Aorta (tissue), 5 donors: ENCODE measurements at places on chromosomes 11 and 22.
A peak's percentile ranks its signal among the peaks of the same experiment; 100 is the strongest.

DNA sequence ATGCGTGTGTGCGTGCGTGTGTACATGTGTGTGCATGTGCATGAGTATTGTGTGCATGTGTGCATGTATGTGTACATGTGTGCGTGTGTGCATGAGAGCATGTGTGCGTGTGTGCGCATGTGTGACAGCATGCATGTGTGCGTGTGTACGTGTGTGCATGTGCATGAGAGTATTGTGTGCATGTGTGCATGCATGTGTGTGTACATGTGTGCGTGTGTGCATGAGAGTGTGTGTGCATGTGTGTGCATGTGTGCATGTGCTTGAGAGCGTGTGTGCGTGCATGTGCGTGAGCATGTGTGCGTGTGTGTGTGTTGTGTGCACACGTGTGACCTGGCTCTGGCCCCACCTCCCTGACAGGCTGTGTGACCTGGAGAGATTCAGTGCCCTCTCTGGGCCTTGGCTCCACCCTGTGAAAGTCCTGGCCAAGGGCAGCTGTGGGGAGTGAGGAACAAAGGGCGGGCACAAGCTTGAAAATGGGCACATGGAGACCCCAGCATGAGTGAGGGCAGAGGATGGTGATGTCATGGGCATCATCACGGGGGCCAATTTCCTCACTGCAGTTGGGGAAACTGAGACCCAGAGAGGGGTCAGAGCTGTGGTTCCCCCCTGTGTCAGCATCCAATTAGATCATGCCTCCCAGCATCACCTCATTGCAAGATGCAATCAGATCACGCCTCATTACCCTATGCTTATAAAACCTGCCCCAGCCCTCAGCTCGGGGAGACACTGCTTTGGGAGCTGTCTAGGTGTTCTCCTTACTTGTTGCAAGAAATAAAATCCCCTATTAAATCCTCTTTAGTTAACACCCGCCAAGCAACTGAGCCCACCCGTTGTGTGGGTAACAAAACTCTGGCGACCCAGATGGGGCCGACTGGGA is 658 bp downstream of the ACY3 start:
- DNase-seq = no peak

DNA sequence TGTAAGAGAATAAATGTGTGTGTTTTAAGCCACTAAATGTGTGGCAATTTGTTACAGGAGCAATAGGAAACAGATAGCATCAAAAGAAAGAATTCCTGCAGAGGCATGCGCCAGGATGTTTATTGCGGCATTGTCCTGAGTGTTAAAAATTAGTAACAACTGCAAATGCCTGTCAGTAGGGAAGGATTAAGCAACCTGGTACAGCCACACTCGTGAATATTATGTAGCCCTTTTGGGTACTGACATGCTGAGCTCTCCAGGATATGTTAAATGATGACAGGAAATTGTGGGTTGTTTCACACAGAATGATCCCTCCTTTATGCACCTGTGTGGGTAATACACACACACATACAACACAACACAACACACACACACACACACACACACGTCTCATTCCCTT is 69.7 kb upstream of the MYOD1 start:
- no peak for DNase-seq

DNA sequence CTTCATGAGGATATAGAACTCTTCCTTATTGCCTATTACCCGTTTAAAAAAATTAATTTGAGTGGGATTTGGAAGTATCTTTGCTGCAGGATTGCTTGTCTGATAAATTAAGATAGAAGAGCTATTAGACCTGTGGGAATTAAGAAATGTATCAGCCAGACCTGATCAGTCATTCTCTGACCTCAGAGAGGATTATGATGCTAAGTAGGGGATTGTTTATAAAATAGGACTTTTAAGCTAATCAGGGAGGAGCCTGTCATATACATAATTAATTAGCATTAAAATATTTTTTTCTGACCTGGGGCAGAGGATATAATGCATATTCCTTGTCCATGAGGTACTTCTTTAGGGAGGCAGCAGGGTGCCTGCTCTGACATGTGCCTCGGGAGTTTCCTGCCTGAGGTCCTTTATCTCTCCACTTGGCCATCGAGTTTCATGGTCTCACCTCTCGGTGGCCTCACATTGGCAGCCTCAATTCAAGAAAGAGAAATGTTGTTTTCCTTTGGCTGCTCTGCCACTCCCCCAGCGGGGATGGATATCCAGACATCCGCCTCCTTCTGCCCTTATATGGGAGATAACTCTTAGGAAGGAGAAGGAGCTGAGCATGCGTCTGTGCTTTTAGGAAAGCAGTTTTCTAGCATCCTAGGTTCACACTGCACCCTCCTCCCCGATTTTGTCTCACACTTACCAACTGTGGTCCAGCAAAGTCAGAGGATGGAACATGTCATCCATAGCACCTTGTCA is 41.1 kb downstream of the DIXDC1 start:
- peak; percentile 74 for DNase-seq

DNA sequence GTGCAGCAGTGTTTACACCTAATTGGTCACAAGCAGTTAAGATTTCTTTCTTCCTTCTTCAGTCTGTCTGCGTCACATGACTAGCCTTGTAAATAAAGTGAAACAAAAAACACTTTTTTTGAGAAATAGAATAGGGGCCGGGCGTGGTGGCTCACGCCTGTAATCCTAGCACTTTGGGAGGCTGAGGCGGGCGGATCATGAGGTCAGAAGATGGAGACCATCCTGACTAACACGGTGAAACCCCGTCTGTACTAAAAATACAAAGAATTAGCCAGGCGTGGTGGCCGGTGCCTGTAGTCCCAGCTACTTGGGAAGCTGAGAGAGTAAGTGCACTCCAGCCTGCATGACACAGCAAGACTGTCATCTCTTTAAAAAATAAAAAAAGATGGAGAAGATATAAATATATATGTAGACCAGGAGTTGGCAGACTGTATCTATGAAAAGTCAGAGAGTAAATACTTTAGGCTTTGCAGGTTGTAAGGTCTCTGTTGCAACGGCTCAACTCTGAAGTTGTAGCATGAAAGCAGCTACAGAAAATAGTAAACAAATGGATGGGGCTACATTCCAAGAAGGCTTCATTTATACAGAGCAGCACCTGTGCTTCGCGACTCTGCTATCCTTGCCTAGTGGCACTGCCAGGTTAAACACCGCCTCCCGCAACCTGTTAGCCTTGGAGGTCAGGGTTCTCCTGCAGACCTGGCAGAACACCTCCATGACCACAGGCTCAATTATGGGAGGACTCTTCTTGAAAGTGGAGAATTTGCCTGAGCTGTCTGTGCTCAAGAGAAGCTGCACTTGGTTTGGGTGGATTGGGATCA is 55.9 kb downstream of the PPP6R2 start:
- DNase-seq = no peak

GRCh38 chr11:19511413-19512183 is 201.0 kb upstream of the NAV2 start:
- DNase-seq = no peak

GRCh38 chr11:125412509-125412908 is 83.6 kb downstream of the FEZ1 start:
- DNase-seq = no peak

GRCh38 chr22:29948385-29948769 is 65.4 kb downstream of the MTMR3 start:
- no peak for DNase-seq

DNA sequence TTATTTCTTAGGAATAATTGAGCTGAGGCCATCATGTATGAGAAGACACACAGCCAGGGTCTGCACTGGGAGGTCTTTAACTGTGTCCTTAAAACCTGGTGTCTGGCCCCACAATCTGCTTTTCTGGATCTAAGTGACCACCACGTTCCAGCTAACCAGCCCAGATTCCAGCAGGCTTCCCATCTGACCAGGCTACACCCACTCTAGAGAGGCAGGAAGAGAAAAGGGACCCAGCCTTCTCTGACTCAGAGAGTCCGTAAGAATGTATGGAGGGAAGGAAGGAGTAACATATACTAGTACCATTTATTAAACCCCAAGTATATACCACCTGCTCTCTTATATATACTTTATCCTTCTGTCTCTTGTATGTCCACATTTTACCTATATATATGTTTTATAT is 80.1 kb downstream of the LDLRAD3 start:
- no peak for DNase-seq

DNA sequence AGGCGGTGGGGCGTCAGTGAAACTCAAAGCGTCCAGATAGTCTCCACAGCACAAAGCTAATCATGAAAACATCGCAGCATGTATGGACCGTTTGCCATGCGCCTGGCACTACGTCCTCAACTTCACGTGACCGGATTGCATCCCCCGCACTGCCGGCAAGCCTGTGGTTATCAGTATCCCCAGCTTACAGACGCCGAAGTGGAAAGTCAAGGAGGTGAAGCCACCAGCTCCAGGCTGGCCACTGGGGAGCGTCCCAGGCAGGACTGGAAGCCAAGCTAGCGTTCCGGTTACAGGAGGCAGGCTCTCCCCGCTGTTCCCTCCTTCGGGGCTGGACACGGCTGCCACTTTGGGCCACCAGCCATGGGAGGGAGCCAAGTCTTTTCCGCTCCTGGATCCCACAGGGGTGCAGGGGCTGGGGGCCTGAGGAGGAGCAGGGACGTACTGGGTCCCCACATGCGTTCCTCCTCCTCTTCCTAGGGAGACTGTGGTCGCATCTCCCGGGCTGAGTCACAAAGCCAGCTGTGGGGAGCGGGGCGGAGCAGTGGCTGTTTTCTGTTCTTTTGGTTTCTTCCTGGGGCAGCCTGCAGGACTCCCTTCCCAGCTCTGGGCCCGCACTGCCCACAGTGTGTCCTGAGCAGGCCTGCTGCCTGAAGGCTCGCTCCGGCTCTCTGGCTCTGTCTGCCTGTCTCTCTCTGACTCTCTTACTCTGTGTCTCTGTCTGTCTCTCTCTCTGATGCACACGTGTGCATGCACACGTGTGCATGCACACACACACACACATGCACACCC is 4.3 kb upstream of the OSBPL5 start:
- peak; percentile 88 for DNase-seq

DNA sequence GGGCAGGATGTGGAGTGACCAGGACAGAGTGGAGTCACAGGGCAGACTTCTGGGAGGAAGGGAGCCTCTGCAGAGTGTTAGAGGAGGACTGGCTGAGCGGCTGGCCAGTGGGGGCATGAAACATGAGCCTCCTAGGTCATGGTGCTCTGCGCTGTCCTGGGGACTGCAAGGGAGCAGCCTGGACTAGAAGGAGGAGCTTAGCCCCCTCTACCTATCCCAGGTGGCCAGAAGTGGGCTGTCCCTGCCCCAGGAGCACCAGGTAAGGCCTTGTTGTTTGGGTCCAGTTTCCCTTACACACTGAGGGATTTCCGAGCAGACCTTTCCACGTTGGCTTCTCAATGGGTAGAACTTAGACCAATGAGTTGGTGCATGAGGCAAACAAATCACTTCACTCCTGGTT is 7.4 kb downstream of the PKNOX2 start:
- DNase-seq = no peak

DNA sequence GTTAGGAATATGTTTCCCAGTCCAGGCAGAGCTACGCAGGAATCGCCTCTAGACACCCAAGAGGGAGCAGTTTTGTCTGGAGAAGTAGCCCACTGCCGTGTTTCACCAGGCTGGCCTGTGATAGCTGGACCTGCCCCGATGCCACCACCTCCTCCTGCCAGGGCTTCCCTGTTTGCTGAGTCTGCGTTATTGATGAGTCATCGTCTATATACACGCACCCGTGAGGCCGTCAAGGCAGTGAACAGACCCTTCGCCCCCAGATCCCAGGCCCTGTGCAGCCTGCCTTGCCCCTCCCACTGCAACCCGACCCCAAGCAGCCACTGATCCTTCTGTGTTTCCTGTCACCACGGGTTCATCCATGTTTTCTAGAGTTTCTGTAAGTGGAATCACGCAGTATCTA is 141.9 kb downstream of the IGLL1 start:
- DNase-seq = no peak

DNA sequence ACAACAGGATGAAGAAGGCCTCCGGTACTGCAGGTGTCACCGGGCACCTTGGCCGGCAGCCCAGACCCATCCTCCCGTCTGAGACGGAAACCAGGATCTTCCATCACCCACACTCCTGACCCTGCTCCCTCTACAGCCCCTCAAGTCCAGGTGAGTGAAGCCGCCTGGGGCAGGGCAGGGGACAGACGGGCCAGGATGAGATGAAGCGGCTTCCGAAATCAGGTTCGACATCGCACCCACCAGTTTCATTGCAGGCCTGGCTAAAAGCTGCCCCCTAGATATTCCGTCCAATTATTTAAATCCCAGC is 639.1 kb downstream of the TBC1D22A start:
- DNase-seq = no peak

DNA sequence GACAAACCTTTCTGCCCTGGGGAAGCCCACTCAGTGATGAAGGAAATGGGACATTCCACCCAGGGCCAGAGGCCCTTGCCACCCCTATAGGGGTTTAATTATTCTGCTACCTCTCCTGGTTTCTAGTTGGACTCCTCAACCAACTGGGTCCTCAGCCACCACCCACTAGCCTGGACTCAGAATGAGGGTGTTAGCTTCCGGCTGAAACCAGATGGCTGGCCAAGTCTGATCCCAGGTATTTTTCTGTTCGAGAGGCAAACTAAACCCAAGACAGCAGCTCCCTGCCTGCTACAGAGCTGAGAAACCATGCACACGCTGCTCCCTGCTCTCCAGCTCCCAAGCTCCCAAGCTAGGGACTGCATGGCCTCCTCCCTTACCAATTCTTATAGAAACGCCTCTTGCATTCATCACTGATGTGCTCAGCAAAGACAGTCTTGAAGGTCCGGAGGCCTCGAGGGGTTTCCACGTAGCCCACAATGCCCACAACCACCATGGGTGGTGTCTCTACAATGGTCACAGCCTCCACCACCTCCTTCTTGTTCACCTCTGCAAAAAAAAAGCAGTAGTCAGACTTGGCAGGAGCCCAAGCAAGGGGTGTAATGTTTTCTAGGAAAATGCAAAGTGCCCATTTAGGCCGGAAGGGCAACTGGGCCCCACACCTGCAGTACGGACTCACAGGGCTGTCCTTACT is 2.2 kb downstream of the RPL3 start:
- DNase-seq = no peak

GRCh38 chr11:72411623-72412419 is 22.5 kb downstream of the CLPB start:
- DNase-seq = no peak

- no peak for DNase-seq
Observed at GRCh38 chr11:71301046-71301857, 48.9 kb upstream of the SHANK2 start.

- DNase-seq = no peak
Observed at GRCh38 chr22:50401907-50402306, 58.8 kb downstream of the PPP6R2 start.

- DNase-seq = no peak
Observed at GRCh38 chr11:127037596-127037995, 37.0 kb upstream of the KIRREL3 start.

- DNase-seq = no peak
Observed at GRCh38 chr11:20310137-20310536, 53.4 kb upstream of the HTATIP2 start.
